SK-N-SH (cell line): ENCODE measurements at places on chromosomes 16 and 17. TPM values are rescaled to one million over a fixed set of nuclear protein-coding genes. Genes with fewer than 3 reads are reported as not detected.

DNA sequence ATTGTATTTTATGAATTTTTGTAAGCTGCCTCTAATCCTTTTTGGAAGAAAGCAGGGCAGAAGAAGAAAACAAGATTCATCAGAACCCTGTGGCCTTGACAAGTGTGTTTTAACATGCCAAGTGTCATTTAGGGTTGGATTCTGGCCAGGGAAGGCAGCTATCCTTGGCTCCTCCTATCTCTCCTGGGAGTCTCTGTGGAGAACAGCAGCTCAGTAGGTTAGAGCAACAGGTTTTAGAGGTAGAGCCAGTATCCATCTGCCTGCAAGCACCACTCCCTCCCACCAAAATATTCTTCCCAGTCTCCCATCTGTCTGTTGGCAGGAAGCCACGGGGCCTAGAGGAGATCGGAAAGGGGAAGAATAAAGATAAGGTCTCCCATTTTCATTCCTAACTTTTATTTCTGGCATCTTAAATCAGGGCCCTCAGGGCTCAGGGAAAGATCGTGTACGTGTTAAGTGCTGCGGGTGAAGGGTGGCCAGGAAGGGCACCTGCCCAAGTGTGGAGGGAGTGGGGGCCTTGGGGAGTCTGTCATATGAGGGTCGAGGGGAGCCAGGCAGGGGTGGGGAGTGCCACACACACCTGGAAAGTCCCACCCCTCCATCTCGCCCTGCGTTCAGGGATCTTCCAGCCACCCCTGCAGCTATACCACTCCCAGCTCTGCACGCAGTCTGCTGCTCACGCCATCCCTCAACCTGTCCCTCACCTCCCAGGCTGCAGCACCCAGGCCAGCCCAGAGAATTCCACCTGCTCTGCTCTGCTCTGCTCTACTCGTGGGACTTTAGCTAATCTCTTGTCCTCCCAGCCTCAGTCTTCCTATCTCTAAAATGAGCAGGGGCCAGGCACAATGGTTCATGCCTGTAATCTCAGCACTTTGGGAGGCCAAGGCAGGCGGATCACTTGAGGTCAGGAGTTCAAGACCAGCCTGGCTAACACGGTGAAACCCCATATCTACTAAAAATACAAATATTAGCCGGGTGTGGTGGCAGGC is 17.1 kb upstream of the CPSF4L start:
- DNase-seq: peak; percentile 76

Gene INPP5K
- polyA plus RNA-seq: 26.2 and 28.6 TPM in 2 replicates

Gene ZFHX3
- polyA plus RNA-seq: 1.9 and 2.0 TPM in 2 replicates

GRCh38 chr16:89187770-89188392 is 12.5 kb downstream of the SLC22A31 start:
- DNase-seq: no peak

- peak; percentile 58 for DNase-seq
Measured at GRCh38 chr16:14301169-14302030, 230.3 kb downstream of the MRTFB start.

GRCh38 chr16:11963706-11964105 is 1.3 kb upstream of the TNFRSF17 start:
- DNase-seq: no peak

DNA sequence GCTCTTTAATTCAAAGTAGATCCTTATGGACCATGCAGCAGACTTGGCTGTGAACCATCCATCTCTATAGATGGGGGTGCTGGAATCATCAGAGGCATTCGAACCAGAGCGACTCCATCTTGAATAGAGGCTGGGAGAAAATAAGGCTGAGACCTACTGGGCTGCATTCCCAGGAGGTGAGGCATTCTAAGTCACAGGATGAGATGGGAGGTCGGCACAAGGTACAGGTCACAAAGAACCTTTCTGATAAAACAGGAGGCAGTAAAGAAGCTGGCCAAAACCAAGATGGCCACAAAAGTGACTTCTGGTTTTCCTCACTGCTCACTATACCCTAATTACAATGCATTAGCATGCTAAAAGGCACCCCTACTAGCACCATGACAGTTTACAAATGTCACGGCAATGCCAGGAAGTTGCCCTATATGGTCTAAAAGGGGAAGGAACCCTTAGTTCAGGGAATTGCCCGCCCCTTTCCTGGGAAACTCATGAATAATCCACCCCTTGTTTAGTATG is 89.2 kb upstream of the BRD7 start:
- DNase-seq: no peak

DNA sequence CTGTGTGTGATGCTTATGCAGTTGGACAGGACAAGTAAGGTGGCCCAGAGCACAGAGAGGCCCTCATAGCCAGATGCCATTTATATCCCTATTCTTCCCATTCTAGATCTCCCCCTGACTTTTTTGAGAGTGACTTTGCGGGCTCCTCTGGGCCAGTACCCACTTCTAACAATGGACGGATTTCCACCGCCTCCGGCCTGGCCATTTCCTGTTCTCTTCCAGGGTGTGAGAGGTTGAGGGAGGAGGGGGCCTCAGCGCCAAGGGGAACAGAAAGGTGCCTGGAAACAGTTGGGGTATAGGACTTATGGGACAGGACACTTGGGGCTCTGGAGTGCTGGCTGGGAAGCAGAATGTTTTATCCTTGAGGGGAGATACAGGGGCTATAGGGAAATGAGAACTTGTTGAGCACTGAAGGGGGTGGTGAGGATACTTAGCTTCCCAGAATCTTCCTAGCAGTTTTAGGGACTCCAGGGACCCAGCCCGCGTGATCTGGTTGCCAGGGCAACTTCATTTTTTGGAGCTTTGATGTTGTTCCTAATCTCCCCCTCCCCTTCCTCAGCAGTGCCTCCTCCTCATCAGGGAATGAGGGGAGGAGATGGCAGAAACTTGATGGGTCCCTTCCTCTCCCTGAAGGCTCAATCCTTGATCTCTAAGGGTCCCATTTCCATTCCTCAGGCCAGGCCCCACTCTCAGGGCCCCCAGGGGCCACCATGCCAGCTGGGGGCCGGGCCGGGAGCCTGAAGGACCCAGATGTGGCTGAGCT is 3.6 kb downstream of the TAOK2 start:
- peak; percentile 3 for DNase-seq

Gene TMEM88
- polyA plus RNA-seq: 0.83 and 1.2 TPM in 2 replicates

GRCh38 chr17:31437720-31438400 is 46.4 kb downstream of the RAB11FIP4 start:
- no peak for DNase-seq
